Activated CD8-positive, alpha-beta memory T cell treated with anti-CD3 and anti-CD28 coated beads, Interleukin-2, amount 10 ng/mL, durations not matched to agents 7 days and 5 days (primary cell): ENCODE measurements at places on chromosomes 12 and 14. TPM values are rescaled to one million over a fixed set of nuclear protein-coding genes. Genes with fewer than 3 reads are reported as not detected.

KRT86 gene
- 0.18 TPM for total RNA-seq

FGD6 gene
- 0.56 TPM for total RNA-seq

HCAR2 gene
- not detected for total RNA-seq

ASPG gene
- not detected for total RNA-seq
